ENCODE measurements at places on chromosomes 6 and 20. TPM values are rescaled to one million over a fixed set of nuclear protein-coding genes. Genes with fewer than 3 reads are reported as not detected.

The TPD52L1 gene
- total RNA-seq: 14.6 TPM

The ARMH2 gene
- total RNA-seq: not detected

The CYP21A2 gene
- not detected for total RNA-seq

The MUC22 gene
- total RNA-seq: not detected

The EYA4 gene
- total RNA-seq: 40.2 TPM

The PSMB8 gene
- total RNA-seq: 18.8 TPM

The CD40 gene
- 3.7 TPM for total RNA-seq

The ARFGEF2 gene
- 18.3 TPM for total RNA-seq

The USP49 gene
- 1.6 TPM for total RNA-seq

The ANGPT4 gene
- total RNA-seq: under 0.01 TPM

The OPN5 gene
- total RNA-seq: not detected

The COL10A1 gene
- total RNA-seq: 0.52 TPM

The BACH2 gene
- 3.7 TPM for total RNA-seq

The MOXD1 gene
- total RNA-seq: 1.0 TPM

The ABHD16B gene
- not detected for total RNA-seq

The LATS1 gene
- total RNA-seq: 15.1 TPM

All from skeletal muscle tissue (tissue), 5 donors.